H4 (cell line): ENCODE measurements at places on chromosomes 4 and X.

- DNase-seq: no peak
Measured at GRCh38 chrX:49191574-49192011, 5.4 kb upstream of the PRICKLE3 start.

GRCh38 chr4:64144994-64145393, 264.3 kb downstream of the TECRL start:
- DNase-seq: peak; percentile 6

DNA sequence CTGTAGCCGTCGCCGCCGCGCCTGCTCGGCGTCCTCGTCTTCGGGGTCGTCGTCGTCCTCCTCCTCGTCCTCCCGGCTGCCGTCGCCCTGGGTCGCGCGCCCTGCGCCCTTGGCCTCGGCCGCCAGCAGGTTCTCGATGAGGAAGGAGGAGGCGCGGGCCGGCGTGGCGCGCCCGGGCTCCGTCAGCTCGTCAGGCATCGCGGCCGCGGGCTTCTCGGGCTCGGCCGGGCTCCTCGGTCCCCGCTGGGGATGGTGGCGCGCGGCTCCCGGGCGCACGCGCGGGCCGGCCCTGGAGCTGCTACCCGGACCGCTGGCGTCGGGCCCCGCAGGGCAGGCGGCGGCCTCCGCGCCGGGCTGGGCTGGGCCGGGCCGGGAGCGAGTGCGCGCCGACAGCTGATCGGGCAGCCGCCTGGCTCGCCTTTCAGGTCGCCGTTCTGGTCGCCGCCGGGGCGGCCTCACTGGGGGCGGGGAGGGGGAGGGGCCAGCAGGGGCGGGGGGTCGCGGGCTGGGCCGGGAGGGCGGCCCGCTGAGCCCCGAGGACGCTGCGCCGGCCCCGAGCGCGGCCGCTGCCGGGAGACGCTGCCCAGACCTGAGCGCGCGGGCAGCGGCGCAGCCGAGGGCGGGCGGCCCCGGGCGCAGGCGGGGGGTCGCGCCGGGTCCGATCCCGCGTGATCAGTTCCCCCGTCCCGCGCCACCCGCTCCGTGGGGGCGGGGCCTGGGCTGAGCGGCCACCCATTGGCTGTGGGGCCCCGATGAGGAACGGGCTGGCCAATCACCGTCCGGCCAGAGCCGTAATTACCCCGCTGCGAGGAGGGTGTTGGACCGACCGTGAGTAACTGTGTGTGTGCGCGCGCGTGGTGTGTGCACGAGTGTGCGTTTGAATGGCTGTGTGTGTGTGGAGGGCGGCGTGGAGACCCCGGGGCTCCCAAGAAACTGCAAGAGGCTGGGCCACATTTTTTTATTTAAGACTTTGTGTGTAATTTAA, at the start of gene HMX1:
Gene HMX1, minus strand, starts transcription at position 423 of the 985 bp plus-strand sequence. Its CDS starts 225 bp downstream, at position 198.
- DNase-seq: peak; percentile 90

DNA sequence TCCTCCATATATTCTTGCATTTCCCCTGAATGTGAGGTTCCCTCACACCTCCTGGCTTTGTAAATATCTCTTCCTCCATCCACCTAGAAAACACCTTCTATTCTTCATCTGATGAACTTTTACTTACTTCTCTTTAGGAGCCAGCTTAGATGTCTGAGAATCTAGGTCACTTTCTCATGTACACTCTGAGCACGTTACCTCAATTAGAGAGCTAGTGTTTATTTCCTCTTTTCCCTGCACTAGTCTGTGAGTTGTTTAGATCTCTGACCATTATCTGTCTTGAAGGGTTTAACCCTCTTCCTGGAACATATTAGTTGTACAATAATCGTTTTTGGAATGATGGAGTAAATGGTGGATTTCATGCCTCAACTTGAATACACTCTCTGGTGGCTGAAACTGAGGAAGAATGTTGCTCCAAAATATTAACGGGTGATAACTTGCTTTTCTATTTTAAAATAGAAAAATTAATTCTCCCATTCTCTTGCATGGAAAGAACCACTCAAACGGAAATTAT, 8.5 kb upstream of the NEIL3 start:
- no peak for DNase-seq

DNA sequence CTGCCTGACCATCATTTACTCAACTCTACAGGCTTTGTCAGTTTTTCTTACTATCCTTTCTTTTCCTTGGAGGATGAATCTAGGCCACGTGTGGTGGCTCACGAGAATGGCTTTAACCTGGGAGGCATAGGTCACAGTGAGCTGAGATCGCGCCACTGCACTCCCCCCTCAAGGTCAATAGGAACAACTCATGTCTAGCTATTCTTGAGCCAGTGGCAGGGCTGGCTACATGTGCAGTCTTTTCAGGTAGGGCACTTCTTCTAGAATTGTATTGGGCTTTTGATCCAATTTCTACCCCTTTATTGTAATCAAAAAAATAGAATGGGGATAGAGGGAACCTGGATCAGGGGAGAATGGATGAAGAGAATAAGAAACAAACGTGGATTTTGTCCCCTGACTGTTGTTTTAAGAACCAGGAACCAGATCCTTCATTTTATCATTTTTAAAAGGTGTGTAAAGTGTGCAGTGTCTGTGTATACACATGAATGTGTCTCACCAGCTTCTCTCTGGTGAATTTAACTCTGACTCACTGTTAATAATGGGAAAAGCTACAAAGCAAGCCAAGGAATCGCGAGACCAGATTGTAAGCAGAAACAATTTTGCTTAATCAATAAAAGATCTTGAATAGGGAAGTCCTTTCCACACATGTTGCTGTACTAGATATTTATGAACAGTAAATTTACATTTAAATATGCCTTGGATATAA, 283.9 kb upstream of the GPC4 start:
- DNase-seq: no peak

- DNase-seq: no peak
Measured at GRCh38 chr4:38122060-38122459, 161.9 kb downstream of the PTTG2 start.

GRCh38 chrX:24963823-24964222, 51.9 kb downstream of the ARX start:
- DNase-seq: no peak

GRCh38 chr4:32117693-32118092, 1397.5 kb downstream of the PCDH7 start:
- peak; percentile 17 for DNase-seq

- peak; percentile 32 for DNase-seq
Measured at GRCh38 chr4:15955670-15956069, 7.3 kb downstream of the FGFBP2 start.

- no peak for DNase-seq
Measured at GRCh38 chr4:163818673-163819072, 324.2 kb downstream of the TMA16 start.
